ENCODE measurements at places on chromosomes 11 and 22. TPM values are rescaled to one million over a fixed set of nuclear protein-coding genes. Genes with fewer than 3 reads are reported as not detected.

DNA sequence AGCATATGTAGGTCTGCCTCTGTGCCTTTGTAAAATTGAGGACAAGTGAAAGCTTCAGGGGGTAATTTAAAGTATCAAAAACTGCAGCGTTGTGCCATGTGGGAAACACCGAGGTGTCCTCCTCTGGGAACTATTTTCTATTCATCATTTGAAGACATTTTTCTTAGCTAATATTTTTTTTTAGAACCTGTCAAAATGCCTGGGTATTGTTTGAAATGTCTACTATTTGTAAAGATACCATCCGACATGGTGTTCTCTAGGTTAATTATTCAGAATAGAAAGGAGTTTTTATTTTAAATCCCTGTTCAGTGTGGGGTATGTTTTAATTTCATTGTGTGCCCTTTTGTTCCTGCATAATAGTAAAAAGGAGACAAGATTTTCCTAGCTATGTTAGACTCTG is 490.8 kb downstream of the NELL1 start:
- DNase-seq: no peak

DNA sequence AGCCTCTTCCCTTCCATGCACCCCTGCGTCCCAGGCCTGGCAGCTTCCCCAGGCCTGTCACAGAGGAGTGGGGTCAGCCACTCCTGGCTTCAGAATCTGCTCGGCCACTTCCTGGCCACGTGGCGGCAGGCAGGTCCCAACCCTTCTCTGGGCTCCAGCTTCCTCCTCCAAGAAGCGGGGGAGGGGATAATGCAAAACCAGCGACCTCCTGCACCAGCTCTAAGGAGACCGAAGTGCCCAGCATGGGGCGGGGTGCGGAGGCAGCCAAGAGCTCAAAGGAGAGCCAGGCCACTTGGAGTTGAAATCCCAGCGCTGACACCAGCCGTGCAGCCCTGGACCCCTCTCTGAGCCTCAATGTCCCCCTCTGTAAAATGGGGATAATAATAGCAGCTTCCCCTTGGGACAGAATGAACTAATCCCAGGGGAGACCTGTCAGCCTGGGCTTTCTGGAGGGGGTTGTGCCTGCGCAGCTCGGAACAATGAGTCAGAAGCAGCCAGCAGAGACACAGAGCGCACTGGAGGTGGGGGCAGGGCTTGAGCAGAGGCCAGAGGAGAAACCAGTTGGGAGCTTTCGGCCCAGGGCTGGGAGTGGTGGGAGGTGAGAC is 22.8 kb upstream of the PICK1 start:
- peak; percentile 58 for DNase-seq

DNA sequence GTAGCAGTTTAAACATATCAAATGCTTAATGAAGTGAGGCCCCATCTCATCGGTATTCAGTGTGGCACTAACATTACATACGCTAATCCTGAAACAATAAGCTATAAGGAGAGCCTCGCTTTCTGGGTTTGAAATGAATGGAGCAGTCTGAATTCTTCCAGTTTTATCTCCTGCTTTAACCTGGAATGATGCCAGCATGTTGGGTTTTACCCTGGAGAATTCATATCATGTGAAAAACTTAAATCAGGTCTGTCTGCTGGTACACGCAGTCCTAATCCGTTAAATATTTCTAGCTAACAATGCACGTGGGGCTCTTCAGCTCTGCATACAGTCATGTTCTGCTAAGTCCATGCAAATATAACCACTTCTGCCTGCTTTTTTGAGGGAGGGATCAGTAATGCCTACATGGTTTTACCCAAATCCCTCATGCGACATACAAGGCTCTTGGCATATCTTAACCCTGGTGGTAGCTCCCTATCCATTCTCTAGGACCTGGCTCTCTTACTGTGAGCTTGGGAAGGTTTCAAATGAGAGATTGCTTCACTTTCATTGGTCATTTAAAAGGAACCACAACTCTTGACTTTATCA is 92.7 kb downstream of the COMMD9 start:
- DNase-seq: no peak

GRCh38 chr11:124174001-124174583 is 9.1 kb upstream of the OR10D3 start:
- no peak for DNase-seq

DNA sequence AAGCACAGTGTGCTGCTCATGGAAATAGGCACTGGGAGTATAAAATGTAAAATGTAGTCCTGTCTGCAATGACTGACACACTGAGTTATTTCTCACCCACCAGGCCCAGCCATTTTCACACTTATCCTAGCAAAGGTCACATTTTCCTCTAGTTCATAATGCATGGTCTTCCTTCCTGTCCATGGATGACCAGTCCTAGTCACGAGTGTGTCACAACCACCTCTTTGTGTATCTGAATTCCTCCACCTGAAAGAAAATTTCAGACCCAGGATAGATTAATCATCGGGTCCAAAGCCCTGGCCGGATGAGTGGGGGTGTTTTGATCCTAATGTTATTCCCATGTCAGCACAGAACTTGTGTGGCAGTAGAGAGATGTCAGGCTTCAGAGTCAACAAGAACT is at the start of gene MRGPRX4:
MRGPRX4 (plus strand) TSS at position 172 of the 400 bp plus-strand sequence. CDS start 420 bp downstream, outside the sequence.
- DNase-seq: no peak

- no peak for DNase-seq
Observed at GRCh38 chr11:72303179-72303578, 59.2 kb upstream of the PHOX2A start.

DNA sequence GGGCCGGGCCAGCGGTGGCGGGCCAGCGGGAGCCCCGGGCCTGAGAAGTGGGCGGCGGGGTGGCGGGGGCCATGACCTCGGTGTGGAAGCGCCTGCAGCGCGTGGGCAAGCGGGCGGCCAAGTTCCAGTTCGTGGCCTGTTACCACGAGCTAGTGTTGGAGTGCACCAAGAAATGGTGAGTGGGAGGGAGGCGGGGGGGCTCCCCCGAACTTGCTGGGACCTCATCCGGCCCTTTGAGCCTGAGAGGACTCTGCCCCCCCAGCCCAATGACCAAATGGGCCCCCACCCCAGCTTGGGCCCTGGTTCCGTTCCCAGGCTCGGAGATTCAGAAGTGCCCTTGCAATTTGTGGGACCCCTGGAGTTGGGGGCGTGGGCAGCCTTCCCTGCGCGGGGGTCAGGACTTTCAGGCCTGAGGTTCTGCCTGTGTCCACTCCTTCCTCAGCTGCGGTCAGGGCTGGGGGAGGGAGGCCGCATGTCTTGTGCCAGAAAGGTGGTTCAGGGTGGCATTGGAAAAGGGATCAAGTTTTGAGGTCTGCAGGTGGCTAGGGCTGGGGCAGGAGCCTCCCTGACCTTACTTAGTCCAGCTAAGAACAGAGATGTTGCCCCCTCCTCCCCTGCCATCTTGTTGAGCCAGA is 496 bp downstream of the EHBP1L1 start:
- no peak for DNase-seq

- DNase-seq: no peak
Observed at GRCh38 chr22:46748908-46749675, 11.0 kb upstream of the CERK start.

- DNase-seq: no peak
Observed at GRCh38 chr11:45551191-45551713, 114.2 kb downstream of the CHST1 start.

- DNase-seq: no peak
Observed at GRCh38 chr11:121523581-121524232, 70.9 kb upstream of the SORL1-AS1 start.

GRCh38 chr11:65355776-65356393 is 1.3 kb downstream of the TIGD3 start:
- peak; percentile 44 for DNase-seq

DNA sequence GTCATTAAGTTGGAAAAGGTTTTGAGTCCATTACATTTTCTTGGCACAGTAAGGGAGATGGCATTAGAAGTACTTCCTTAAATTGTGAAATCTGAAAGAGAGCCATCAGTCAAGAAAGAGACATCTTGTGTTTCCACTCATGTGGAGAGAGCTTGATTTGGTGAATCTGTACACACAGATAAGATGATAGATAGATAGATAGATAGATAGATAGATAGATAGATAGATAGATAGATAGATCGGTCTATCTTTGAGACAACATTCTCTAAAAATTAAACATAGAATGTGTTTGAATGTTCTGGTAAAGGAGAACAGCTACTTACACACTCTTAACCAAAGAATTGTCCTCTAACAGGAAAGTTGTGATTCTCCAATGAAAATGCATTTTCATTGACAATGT is 76.2 kb downstream of the TTC17 start:
- DNase-seq: no peak

GRCh38 chr22:17754233-17754925 is 19.9 kb downstream of the BID start:
- no peak for DNase-seq

- DNase-seq: no peak
Observed at GRCh38 chr11:77269484-77270123, 31.9 kb downstream of the GDPD4 start.

GRCh38 chr11:111246956-111247355 is 1.4 kb downstream of the POU2AF2 start:
- DNase-seq: no peak

GRCh38 chr11:6646576-6646917 is 9.1 kb downstream of the DCHS1 start:
- peak; percentile 40 for DNase-seq

GRCh38 chr11:48013269-48013901 is 33.0 kb downstream of the PTPRJ start:
- DNase-seq: peak; percentile 45

DNA sequence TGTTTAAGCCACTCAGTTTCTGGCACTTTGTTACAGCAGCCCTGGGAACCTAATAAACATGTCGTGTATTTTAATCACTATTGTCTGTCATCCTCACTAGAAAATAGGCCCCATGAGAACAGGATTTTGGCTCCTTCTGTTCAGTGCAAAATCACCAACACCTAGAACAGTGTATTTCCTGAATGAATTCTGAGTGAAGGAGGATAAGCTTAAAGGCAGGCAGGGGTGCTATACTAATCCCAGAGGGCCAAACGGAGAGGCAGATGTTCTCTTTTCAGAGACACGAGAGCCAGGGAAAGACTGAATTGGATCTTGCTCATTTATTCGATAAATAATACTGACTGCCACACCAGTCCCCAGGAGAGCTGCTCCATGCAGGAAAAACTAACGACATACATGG is 10.4 kb downstream of the SMCO4 start:
- no peak for DNase-seq

- no peak for DNase-seq
Observed at GRCh38 chr11:108511851-108512474, 13.8 kb upstream of the POGLUT3 start.

DNA sequence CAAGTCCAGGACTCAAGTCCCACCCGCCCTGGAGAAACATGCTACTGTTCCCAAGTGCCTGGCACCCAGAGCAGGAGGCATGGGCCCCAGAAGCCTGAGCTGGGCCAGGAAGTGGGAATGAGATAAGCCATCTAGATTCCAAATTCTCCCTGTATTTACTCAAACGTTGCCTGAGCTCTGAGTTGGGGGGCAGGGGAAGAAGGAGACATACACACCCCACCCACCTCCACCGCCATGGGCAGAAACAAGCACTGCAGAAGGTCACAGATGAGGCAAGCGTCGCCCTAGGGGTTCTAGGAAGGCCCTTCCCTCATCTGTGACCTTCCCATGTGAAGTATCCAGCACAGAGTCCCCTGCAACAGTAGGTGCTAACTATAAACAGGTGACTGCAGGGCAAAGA is 54.0 kb downstream of the PLEKHA7 start:
- DNase-seq: no peak

DNA sequence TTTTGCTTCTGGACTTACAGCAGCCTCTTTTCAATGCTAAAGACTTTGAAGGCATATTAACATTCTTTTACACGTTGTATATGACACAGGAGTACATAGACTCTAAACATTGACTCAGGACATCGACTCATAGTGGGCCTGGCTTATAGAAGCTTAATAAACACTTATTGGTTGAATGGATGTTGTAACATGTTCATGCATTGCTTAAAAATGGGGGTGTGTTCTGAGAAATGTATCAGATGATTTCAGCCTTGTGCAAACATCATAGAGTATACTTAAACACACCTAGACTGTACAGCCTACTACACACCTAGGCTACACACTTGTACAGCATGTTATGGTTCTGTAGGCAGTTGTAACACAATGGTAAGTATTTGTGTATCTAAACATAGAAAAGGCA is 17.9 kb downstream of the TTC17 start:
- no peak for DNase-seq

DNA sequence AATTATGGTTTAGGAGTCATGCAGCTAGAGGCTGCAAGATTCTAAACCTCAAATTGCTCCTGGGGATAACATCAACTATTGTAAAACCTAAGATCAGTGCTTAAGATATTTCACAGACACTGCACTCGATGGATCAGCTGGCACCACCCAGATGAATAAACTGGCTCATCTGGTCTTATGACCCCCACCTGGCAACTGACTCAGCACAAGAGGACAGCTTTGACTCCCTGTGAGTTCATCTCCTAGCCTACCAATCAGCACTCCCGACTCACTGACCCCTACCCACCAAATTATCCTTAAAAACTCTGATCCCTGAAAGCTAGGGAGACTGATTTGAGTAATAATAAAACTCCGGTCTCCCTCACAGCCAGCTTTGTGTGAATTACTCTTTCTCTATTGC is 782 bp upstream of the TTC12 start:
- no peak for DNase-seq

DNA sequence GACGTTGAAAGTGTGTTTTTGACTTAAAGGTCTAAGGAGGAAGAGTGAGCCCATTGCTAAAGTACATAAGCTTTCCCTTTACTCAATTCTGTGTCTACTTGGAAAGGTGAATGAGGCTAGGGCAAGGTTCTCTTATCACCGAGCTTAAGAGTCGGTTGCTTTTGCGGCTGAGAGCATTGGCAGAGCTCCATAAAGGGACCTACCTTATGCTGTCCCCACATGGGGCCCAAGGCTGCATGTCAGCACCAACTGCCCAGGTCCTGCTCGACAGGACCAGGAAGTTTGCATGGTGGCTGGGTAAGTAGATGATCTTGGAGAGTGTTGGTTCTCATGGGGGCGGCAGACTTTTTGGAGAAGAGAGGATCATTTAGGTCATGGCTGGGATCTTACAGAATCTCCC is 91.2 kb downstream of the ZBTB16 start:
- DNase-seq: no peak

DNA sequence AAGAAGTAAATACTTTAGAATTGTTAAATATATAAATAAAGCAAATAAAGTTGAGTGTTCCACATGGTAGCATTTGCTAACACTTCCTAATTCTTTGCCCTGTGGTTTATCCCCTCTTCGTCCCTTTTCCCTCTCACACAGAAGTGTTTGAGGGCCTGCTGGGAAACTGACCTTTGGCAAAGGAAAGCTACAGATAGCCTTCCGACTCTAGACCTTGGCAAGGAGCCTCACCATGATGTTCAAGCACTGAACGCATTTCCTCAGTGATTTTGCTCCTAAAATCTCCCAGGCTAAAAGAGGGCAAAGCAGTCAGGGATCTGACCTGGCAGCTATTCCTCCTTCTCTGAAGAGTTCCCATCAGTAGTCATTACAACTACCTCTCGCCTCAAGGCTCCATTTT is 52.5 kb upstream of the HORMAD2 start:
- no peak for DNase-seq

The SULT4A1 gene
- 0.82 TPM for total RNA-seq

The SERPING1 gene
- 18.7 TPM for total RNA-seq

The MS4A7 gene
- 12.6 TPM for total RNA-seq

The KDELR3 gene
- total RNA-seq: 26.7 TPM

The CASP12 gene
- total RNA-seq: not detected

The MUC2 gene
- total RNA-seq: 1,230 TPM

The SLC22A25 gene
- not detected for total RNA-seq
